ENCODE measurements at places on chromosomes 2 and 18.
A peak's percentile ranks its signal among the peaks of the same experiment; 100 is the strongest.

DNA sequence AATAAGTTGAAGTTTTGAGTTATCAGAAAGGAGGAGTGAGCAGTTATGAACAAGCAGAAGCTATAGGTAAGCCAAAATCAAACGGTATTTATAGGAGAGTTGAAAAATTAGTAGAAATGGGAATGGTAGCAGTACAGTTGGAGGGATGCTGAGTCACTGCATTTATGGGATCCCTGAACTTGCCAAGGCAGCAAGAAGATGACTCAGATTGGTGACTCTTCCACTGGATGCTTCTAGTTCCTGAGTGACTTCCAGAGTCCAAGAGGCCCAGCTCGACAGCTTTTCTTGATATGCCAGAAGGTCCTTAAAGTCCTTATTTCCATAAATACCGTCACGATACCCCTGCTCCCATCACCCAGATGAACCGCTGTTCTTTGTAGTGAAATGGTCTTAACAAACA is 31.1 kb upstream of the ACTR3 start:
- no peak for DNase-seq

DNA sequence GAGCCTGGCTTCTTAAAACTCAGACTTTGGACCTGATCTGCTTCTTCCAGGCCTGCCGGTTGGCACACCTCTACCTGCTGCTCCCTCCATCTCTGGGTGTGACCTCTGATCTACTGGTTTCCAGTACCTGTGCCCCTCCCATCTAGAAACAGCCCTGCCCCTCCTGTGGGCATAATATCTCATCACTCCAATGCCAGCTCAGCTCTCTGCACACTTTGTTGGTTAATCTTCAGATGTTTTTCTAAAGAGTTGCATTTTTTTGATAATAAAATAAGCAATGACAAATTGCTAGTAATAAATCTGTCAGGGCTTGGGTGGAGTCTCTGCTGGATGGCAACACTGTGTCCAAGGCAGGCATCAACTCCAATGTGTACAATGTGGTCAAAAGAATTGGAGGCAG is 89.6 kb upstream of the PPP1CB start:
- DNase-seq, result no peak

- DNase-seq, result no peak
These were observed 13.1 kb downstream of the CYRIA start for GRCh38 chr2:16652296-16653082.

GRCh38 chr18:72652990-72653593 is 109.0 kb upstream of the CBLN2 start:
- peak; percentile 32 for DNase-seq

GRCh38 chr2:230759481-230760167 is 47.0 kb downstream of the CAB39 start:
- DNase-seq, result no peak

All from activated naive CD8-positive, alpha-beta T cell treated with anti-CD3 and anti-CD28 coated beads for 36 hours (primary cell).